ENCODE measurements at places on chromosomes 7 and 10. TPM values are rescaled to one million over a fixed set of nuclear protein-coding genes. Genes with fewer than 3 reads are reported as not detected.

Gene MTG1
- 37.7 TPM for total RNA-seq

Gene NACAD
- 0.43 TPM for total RNA-seq

Gene BTBD16
- total RNA-seq: not detected

Gene SPOCK2
- total RNA-seq: 7.4 TPM

Gene CYP26C1
- total RNA-seq: 1.4 TPM

Gene LRRC17
- total RNA-seq: 0.43 TPM

Gene NUTM2E
- not detected for total RNA-seq

All from dermis lymphatic vessel endothelial cell (primary cell).